Thyroid gland (tissue), 4 donors: ENCODE measurements at places on chromosomes 13 and 19.
A peak's percentile ranks its signal among the peaks of the same experiment; 100 is the strongest.

GRCh38 chr13:113962386-113962785 is 11.5 kb downstream of the C13orf46 start:
- DNase-seq, result no peak

DNA sequence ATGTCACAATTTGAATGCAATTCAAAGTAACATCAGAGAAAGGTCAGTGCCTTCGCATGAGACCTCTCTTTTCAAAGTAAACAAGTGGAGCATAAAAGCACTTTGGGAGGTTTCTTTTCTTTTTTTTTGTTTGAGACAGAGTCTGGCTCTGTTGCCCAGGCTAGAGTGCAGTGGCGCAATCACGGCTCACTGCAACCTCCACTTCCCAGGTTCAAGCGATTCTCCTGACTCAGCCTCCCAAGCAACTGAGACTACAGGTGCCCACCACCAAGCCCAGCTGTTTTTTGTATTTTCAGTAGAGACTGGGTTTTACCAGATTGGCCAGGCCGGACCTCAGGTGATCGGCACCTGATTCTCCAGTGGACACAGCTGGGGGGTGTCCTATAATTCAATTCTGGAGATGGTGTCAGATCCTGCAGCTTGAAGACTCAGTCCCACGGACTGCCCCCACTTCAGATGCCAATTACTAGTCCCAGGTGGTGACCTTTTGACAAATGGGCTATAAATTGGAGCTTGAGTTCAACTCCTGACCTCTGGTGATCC is 57.6 kb downstream of the RGCC start:
- DNase-seq, result no peak

DNA sequence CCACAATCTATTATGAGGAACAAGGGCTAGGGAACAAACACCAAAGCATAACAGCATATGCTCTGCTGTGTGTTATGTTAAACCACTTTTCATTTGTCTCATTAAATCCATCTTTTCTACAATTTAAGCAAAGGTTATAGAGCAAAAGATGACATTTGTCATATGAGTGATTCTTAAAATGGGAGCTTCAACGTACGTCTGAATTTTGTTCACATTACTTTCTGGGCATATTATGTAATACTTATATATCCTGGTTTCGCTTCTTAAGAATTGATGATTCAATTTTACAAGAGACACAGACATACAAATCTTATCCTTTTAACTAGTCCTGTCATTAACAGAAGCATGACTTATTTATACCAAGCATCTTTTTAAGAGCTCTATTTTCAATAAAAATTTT is 3.3 kb upstream of the TPP2 start:
- DNase-seq, result no peak

- no peak for DNase-seq
Observed at GRCh38 chr19:18903156-18904037, 7.4 kb upstream of the CERS1 start.

GRCh38 chr19:10695401-10696398 is 5.5 kb upstream of the QTRT1 start:
- peak; percentile 93 for DNase-seq

- DNase-seq, result peak; percentile 87
Observed at GRCh38 chr13:98523455-98524102, 53.3 kb downstream of the STK24 start.

- no peak for DNase-seq
Observed at GRCh38 chr19:7787141-7787540, 24.1 kb downstream of the CLEC4M start.

DNA sequence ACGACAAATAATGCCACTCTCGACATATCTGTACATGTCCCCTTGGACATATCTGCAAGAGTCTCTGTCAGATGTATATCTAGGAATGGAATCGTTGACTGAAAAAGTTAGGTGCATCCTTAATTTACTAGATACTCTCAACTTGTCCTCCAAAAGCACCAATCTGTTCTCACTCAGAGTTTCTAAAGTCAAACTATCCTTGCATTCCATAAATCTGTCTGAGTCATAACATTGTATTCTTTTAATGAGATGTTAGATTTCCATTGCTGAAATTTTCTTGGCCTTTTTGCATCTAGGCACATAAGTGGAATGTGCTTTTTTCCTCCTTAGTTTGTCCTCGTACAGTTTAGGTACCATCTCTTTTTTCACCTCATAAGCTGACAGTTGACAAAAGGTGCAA is 139.8 kb downstream of the PTPRS start:
- DNase-seq, result no peak

GRCh38 chr13:51846756-51847155 is 1.8 kb upstream of the TMEM272 start:
- no peak for DNase-seq

DNA sequence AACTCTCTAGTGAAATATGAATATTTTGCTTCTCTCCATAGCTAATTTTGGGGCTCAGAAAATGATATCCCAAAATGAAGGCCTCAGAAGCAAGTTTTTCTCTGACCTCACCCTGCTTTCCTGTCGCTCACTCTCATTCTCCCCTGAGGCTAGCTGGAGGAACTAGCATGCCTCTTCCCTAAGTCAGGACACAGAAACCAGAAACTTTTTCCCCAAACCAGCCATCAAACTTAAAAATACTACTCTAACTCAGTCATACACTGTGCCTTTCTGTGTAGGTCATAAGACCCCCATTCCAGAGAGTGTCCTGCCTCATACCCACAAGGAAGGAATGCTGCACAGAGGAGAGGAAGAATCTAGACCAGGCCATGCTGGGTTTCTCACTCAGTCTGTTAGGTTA is 329.6 kb downstream of the PCDH20 start:
- no peak for DNase-seq

DNA sequence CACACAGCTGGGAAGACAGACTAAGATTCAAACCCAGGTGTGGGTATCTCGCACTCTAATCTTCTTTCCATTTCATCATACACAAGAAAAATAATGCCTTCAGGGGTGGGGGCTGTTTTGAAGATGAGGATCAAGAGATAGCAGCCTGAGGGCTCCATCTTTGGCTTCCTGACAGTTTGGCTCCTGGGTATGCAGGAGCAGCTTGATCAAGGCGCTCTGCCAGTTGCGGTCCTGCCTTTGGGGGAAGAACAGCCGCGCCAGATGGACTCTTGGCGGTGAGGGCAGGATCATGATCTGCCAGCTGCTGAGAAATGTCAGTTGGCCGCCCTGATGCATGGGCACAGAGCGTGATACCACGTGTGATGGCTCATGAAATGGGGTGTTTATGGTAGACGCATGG is 119.1 kb downstream of the IER2 start:
- no peak for DNase-seq

DNA sequence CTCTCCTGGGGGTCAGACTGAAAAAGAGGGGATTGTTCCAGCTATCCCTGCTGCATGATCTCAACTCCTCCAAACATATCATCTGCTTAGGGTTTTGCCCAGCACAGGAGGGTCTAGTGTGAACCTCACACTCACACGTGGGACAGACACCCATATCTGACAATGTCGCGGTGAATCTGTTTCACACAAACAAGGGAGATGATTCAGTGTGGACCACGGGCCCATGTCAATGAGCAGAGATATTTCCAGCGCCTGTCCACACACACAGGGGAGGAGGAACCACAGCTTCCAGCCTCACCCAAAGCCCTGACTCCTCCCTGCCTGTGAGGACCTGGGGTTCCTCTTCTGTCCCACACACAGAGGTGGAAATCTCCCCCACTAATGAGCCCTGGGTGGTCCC is 29.6 kb upstream of the KIR3DL3 start:
- DNase-seq, result no peak

DNA sequence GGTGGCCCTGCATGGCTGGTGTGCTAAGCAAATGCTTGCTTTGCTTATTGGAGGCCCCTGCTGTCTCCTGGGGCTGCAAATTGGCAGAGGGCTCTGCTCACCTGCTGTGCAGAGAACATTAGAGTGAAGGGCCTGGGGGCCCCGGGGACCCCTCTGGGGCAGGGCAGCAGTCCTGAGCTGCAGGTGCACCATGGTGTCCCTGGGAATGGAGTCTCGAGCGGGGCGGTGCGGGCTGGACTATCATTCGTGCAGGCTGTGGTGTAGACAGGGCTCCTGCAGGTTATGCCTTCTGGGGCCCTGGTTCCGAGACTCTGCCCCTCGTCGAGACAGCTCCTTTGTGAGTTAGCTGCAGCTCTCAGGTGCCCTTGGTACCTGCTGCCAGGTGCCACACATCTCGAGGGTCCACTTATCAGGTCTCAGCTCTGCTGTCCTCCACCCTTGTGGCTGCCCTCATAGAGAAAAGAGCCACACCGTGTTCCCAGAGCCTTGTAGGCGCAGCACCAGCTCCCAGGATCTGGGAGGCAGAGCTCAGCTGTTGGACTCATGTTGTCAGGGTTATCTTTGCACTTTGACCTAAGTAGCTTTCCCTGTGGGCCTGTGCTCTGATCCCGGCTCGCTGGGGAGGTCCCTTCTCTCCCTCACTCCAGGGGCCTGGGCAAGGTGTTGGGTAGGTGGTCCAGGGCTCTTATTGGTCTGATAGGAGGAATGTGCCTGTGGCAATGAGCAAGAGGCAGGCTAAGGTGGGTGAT is 58.0 kb upstream of the ZNF536 start:
- DNase-seq, result no peak
